Bronchial epithelial cell (primary cell): ENCODE measurements at places on chromosomes 13 and 19. TPM values are rescaled to one million over a fixed set of nuclear protein-coding genes. Genes with fewer than 3 reads are reported as not detected.

The UGGT2 gene
- 25.3 and 31.9 TPM in 2 replicates for total RNA-seq

The ZNF567 gene
- 5.5 and 7.6 TPM in 2 replicates for total RNA-seq

The MBD3L2 gene
- total RNA-seq = not detected in 2 replicates

The ZNF579 gene
- 1.8 and 2.2 TPM in 2 replicates for total RNA-seq

The ONECUT3 gene
- total RNA-seq = under 0.01 TPM in 2 replicates

The C19orf12 gene
- 9.0 and 9.7 TPM in 2 replicates for total RNA-seq

- DNase-seq = no peak
Observed at GRCh38 chr19:32450217-32450616, 44.6 kb downstream of the DPY19L3 start.

- DNase-seq = no peak
Observed at GRCh38 chr19:6010107-6010506, 32.2 kb upstream of the RANBP3 start.

DNA sequence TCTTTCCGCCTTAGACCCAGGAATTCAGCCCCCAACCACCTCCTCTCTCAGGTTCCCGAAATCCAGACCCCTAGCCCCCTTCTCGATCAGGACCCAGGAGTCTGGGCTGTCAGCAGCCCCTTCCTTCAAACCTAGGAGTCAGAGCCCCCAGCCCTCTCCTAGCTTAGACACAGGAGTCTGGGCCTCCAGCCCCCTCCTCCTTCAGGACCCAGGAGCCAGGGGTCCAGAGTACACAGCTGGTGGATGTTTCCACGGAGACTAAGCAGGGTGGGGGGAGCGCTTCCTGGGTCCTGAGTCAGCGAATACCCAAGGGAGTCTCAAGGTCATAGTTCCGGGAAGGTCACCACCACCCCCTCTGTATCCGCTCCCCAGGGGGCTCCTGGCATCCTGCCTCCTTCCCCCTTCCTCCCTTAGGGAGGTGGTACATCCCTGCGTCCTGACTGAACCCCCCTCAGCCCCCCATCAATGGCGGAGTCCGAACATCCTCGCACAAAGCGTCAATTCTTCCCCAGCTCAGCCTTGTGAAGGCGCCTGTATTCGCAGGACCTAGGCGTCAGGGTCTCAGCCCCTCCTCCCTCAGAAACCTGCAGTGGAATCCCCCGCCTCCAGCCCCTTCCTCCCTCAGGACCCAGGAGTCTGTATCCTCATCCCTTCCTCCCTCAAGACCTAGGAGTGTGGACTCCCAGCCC, 4.6 kb downstream of the CADM4 start:
- no peak for DNase-seq

- DNase-seq = no peak
Observed at GRCh38 chr13:110132225-110132982, 174.6 kb downstream of the COL4A1 start.

DNA sequence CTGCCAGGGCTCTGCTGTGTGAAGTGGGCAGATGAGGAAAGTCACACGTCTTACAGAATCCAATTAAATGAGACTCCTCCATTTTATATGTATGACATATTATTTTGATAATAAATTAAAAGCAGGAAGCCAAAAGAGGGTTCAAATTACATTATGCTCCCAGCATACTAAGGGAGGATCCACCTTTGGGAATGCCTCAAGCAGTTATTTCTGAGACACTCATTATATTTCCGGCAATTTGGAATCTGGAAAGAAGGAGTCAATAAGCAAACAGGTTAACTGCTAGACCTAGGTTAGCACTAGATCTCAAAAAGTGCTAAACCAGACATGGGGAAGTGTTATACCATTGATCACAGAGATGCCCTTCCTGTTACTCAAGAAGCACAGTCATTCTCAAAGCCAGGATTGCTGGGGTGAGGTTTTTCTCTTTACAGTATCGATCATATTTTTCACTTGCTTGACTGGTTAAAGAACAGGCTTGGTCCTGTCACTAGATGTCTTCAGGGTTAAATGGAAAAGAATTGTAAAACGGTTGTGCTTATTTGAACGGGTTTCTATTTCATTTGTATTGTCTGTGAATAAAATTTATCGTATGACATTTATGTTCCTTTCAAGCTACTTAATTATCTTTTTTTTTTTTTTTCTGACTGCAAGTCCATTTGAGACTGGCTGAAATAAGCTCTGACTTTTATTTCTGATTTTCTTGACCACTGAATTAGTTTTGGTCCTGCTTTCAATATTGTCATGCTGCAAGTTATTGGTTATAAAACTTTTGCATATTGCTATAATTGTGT, 523.2 kb downstream of the KLF12 start:
- DNase-seq = peak; percentile 86

- DNase-seq = no peak
Observed at GRCh38 chr13:60484865-60485264, 87.8 kb downstream of the TDRD3 start.

DNA sequence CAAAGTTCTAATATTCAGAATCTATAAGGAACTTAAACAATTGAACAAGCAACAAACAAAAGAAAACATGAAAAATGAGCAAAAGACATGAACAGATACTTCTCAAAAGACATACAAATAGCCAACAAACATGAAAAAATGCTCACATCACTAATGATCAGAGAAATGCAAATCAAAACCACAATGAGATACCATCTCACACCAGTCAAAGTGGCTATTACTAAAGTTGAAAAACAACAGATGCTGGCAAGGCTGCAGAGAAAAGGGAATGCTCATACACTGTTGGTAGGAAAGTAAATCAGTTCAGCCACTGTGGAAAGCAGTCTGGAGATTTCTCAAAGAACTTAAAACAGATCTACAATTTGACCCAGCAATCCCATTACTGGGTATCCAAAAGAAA, 74.3 kb downstream of the CRYL1 start:
- DNase-seq = no peak

- no peak for DNase-seq
Observed at GRCh38 chr13:46122304-46122703, 17.5 kb upstream of the CPB2 start.

GRCh38 chr13:28659621-28659970, 666 bp downstream of the POMP start:
- DNase-seq = peak; percentile 59

DNA sequence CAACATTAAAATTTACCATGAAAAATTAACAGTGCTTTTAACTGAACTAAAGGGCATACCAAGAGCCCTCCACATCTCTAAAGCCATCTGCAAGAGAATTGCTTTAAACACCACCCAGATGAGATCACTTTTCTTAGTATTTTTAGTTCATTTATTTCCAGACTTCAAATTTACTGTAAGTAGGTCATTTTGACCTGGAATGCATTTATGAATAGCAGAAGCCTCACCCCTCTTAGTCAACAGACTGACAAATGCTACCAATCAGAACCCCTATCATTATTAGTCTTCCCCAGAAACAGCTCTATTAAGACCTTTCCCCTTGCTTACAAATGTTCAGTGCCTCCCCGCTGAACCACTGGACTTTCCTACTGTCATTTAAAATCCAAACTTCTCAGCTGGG, 27.3 kb downstream of the RUBCNL start:
- no peak for DNase-seq

DNA sequence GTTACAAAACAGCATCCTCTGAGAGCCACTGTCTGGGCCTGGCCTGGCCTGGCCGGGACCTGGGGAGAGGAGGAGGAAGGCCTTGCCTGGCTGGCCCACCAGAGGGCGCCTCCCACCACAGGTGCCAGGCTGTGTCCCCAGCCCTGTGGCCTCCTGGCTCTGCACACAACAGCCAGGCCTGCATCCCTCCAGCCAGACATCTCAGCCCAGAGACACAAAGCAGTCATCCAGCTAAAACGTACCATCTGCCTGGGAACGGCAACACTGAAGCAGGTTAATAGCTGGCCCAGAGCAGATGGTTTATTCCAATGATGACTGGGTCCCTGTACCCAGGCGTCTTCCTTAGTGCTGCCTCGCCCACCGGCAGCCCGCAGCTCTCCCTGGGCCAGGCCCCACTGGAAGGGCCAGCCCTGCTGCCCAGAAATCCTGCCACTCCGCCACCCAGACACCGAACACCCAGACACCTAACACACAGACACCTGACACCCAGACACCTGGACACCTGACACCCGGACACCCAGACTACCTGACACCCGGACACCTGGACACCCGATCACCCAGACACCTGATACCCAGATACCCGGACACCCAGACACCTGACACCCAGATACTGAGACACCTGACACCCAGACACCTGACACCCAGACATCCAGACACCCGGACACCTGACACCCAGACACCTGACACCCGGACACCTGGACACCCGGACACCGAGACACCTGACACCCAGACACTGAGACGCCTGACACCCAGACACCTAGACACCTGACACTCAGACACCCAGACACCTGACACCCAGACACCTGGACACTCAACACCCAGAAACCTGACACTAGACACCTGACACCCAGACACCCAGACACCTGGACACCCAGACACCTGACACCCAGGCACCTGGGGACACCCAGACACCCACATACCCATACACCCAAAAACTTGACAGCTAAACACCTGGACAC, 20.1 kb downstream of the C19orf12 start:
- peak; percentile 16 for DNase-seq

DNA sequence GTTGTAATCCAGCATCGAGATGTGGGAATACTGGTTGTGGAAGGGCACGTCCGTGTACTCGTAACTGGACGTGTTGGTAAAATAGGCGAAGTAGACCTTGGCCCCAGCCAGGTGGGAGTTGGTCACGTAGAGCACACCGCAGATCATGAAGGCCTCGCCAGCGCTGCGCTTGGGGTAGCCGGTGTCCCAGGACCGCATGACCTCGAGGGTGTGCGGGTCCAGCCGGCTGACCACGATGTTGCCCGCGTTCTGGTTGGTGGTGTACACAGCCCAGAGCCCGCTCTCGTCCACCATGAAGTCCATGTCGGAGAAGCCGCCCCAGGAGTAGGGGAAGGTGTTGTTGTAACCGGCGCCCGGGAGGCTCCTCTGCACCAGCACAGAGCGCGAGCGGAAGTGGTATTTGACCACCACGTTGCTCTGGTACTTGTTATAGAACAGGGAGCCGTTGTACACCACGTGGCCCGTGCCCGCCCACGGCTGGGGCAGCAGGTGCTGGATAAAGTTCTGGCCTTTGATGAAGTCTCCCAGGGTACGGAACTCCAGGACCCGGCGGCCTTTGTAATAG, 19.2 kb downstream of the PIN1 start:
- no peak for DNase-seq

- no peak for DNase-seq
Observed at GRCh38 chr13:26465514-26465913, 92.0 kb upstream of the WASF3 start.

DNA sequence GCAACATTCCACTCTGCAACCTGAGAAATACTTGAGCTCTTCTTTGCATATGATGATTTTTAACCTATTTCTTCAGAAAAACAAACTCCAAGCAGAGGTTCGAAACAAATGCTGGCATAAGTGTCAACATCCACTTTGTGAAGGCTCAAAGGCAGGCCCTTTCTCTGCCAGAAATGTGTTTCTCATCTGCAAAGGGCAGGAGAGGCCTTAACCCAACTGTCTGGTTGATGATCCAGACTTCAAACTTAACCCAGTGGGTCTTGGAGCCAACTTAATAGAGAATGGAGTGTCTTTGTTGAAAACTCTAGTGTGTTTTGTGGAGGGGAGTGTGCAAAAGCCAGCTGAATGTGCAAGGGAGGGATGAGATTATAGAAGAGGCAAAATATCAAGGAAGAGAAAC, 28.3 kb upstream of the ZNF507 start:
- DNase-seq = no peak

GRCh38 chr19:1591421-1592023, 1.1 kb downstream of the MBD3 start:
- DNase-seq = no peak

GRCh38 chr13:41842036-41842620, 118.8 kb downstream of the VWA8 start:
- no peak for DNase-seq

DNA sequence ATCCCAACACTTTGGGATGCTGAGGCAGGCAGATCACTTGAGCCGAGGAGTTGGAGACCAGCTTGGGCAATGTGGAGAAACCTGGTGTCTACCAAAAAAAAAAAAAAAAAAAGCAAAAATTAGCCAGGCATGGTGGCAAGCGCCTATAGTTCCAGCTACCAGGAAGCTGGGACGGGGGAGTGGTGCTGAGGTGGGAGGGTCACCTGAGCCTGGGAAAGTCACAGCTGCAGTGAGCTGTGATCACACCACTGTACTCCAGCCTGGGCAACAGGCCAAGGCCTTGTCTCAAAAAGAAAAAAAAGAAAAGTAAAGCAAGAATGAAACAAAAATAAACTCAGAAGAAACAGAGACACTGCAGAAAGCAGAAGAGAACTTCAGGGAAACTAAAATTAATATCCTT, 31.6 kb downstream of the MTRF1 start:
- DNase-seq = peak; percentile 28

DNA sequence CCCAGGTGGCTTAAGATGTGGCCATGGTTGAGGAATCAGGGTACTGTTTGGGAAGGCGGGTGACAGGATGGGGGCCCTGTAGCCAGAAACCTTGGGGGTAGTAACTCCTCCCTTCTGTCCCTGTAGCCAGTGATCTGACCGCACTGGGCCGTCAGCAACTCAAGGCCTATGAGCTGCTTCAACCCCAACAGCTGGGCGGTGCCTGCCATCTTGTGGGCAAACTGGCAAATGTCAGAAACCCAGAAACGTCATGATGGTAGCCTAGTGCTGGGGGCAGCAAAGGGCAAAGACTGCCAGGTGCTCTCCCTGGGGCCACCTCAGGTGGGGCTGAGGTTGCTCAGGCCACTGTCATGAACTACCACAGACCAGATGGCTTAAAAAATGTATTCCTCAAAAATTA, 3.5 kb downstream of the COPE start:
- DNase-seq = peak; percentile 32

GRCh38 chr13:32629866-32630265, 43.6 kb downstream of the PDS5B start:
- DNase-seq = no peak

GRCh38 chr19:35083691-35084508, 31.7 kb upstream of the FXYD3 start:
- DNase-seq = no peak

- peak; percentile 21 for DNase-seq
Observed at GRCh38 chr13:99404005-99404755, 97.0 kb upstream of the GPR183 start.

DNA sequence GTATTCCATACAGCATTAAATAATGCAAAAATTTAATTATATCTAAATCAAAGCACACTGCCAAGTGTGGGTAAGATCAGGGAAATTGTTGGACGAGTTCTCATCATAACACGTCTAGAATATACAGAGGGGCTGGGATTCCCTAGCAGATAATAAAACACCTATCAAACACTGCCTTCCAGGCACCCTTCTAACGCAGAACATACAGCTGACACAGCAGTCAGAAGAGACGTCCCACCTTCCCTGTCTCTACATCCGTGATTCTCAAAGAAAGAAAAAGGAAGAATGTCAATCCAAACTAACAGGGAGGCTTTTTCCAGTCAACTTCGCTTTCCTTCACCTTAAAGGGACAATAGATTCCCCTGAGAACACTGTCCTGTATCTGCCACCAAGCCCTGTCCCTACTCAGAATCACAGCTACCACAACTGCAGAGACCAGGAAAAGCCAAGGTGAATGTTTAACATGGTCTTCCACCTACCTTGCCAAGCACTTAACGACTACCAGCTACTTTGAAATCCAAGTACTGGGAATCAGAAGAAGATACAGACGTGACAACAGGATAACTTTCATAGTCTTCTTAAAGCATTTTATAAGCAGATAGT, 38.5 kb downstream of the TBC1D4 start:
- DNase-seq = no peak

GRCh38 chr13:100549316-100549715, 39.3 kb downstream of the GGACT start:
- DNase-seq = no peak
